IPS DF 19.7 (cell line): ENCODE measurements at places on chromosomes 5 and 9.

GRCh38 chr5:40627706-40628105, 52.0 kb upstream of the PTGER4 start:
- DNase-seq: no peak

GRCh38 chr9:110502842-110503241, 76.7 kb downstream of the SVEP1 start:
- DNase-seq: no peak

GRCh38 chr5:14054965-14055963, 87.9 kb upstream of the TRIO start:
- DNase-seq: no peak

- DNase-seq: no peak
Measured at GRCh38 chr5:176407456-176408251, 8.7 kb downstream of the CLTB start.

DNA sequence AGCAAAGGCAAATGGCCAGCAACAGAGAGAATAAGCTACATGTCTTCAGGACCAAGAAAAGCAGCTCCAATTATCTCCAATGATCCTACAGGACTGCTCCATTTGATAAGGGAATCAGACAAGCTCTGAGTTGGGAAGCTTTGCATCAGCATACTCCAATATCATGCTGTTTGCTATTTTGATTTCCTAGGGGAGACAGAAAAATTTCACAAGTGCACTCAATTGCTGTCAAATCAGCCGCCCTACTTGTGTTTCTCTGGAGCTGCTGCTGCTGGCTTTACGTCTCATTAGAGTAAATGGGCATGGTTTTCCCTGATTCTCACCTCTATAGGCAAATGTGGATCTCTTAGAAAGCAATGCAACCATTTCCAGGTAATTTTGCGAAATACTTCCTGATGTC, 201.7 kb downstream of the PRELID2 start:
- DNase-seq: no peak

- DNase-seq: no peak
Measured at GRCh38 chr9:89850631-89851325, 246.0 kb downstream of the GADD45G start.

GRCh38 chr5:142387024-142387682, 62.3 kb upstream of the SPRY4 start:
- no peak for DNase-seq

DNA sequence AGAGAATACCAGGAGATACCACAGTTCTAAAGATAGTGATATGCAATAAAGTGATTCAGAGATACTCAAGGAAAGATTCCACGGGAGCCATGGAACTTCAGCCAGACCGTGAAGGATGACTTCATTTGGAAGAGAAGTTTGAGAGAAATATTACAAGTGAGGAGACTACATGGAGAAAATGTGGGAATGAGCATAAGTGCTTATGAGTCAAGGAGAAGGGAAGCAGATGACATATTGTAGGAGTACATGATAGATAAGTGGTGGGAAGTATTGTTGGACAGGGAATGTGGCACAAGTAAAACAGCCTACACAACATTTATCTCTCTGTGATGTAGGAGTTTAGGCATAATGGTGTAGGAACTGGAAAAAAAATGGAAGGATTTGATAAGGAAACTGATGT, 122.1 kb upstream of the FBXL17 start:
- DNase-seq: no peak

DNA sequence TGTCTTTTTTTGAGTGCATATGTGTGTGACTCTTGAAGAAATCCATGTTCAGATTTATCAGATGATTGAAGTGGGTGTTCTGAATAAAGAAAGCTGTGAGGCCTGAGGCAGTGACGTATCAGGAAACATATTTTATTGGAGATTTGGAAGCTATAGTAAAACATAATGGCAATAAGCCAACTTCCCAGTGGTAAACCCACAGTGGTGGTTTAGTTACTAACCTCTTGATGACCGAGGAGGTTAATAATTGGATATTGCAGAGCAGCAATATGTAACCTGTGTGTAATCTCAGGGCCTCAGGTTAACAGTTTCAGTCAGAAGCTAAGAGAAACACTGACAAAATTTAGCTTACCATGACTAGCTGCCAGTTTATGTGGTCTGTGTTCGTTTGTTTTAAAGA, 6.9 kb downstream of the RGMB start:
- DNase-seq: no peak

GRCh38 chr5:110663525-110663924, 62.9 kb downstream of the TMEM232 start:
- DNase-seq: no peak

GRCh38 chr5:144205141-144205551, 34.5 kb downstream of the KCTD16 start:
- DNase-seq: no peak

DNA sequence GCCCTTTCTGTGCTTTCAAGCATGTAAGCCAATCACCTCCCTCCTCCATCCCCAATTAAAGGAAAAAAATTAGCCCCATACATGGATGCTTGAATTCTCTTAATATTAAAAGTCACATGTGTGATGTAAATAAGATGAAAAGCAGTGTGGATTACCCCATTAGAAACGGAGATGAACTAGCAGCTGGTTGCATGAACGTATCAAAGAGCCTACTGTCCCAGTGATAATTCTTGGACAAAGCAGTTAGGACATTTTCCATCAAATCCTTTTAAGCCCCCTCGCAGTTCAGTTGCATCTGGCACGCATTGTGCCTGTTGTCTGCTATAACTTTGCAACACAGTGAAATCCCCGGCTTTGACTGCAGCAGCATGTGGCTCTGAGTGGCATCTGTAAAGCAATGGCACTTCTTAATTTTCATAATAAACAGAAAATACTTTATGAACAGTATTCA, 285.6 kb downstream of the FBXL7 start:
- DNase-seq: no peak

GRCh38 chr9:126952205-126952977, 37.8 kb downstream of the RALGPS1 start:
- DNase-seq: no peak

DNA sequence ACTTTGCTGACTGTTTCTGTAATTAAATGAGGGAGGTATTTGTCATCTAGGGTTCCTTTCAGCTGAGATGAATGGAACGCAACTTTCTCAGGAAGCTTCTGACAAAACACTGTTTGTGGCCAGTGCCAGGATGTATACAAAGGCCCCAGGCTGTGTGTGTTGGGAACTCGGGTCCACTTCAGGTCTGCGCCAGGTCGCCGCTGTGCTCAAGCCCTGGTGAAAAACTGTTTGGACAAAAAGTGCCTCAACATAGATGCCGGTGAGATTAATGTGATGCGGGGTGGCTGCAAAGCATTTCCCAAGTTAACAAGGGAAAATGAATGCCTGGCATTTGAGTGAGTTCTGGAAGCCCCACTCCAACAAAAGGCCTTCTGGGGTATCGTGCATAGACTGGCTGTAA, 156.4 kb downstream of the GABBR2 start:
- DNase-seq: no peak

GRCh38 chr5:100693481-100693880, 158.3 kb downstream of the FAM174A start:
- no peak for DNase-seq

GRCh38 chr9:18979367-18979766, 53.6 kb downstream of the SAXO1 start:
- DNase-seq: no peak

DNA sequence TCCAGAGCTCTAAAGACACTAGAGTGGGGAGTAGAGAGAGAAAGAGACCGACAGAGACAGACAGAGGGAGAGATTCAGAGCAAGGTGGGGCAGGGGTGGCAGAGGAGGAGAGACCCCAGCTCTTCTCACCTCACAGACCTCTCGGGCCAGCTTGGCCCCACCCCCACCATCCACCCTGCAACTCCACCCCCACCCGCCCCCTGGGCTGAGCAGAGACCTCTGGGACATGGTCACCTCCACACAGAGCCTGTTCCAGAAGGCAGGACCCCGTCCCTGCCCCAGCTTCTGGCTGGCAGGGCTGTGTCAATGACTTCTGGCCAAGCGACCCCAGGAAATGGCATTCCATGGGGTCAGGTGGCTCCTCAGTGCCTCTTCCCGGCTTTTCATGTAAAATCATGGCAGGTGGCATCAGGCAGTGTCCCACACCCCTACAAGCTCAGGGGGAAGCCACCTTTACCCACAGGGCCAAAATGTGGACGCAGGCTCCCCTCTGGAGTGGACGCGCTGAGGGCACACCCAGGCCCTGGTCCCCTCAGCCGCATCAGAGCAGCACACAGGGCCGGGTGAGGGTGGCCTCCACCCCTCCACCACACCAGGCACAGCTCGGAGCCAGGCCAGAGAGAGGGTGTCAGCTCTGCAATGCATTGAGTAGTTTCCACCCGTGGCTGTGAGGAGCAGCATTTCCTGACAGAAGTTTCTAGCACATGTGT, 131.2 kb upstream of the LPCAT1 start:
- DNase-seq: no peak

GRCh38 chr5:81146031-81146430, 87.1 kb upstream of the CKMT2 start:
- no peak for DNase-seq

DNA sequence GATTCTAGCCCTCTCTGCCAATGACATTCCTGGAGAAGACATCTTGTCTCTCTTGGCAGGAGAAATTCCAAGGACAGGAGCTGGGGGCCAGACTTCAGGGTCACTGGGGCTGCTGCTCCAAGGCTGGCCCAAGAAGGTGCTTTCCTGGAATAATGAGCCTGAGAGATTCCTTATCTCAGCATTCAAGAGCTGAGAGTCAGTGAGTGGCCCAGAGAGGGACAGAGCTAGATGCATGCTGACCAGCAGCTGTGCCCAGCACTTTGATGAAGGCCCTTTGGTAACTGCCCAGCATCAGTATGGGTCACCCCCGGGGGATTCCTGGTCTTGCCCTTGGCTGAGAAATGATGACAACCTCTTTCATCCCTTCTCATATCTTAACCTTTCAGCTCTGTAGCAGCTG, 47.7 kb upstream of the CTNNA1 start:
- DNase-seq: no peak

DNA sequence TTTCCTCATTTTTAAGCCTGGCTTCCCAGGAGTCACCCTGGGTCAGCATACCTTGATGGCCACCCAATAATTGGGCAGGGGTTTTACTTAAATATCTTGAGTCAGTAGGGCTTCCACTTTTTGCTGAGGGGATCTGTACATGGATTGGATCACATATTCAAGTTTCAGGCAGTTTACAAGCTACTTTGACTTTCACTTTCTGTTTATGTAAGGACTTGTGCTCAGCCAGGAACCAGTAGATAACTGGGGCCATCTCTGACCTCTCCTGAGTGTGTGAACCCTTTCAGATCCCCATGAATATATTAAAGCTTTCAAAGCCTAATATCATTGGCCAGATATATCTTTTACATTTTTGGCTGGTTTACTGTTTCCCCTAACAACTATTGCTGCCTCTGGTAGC, 45.1 kb downstream of the SLCO6A1 start:
- no peak for DNase-seq

DNA sequence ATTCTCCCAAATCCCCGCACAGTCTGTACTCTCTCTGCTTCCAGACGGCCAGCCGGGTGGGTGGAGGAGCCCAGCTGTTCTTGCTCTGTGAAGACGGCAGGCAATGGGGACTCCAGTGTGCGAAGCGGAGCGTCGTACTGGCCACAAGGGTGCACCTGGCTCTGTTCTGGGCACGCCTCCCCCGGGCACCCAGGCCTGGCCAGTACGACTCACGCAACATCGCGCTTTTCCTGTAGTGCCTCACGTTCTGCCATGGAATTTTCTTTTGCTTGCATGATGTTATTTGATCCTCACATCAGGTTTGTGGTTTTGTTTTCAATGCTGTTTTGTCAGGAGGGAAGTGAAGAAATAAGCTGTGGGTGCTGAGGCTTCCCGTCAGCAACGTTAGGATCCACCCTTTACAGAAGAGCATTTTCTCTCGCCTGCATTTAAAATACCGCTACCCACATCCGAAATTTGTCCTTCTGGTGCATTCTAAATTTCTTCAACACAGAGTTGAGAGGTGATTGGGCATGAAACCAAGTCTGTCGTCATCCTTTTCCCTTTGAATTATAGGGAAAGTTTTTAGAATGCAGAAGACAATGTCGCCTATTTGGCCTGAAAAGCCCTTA, 311.7 kb downstream of the TRIM36 start:
- no peak for DNase-seq

DNA sequence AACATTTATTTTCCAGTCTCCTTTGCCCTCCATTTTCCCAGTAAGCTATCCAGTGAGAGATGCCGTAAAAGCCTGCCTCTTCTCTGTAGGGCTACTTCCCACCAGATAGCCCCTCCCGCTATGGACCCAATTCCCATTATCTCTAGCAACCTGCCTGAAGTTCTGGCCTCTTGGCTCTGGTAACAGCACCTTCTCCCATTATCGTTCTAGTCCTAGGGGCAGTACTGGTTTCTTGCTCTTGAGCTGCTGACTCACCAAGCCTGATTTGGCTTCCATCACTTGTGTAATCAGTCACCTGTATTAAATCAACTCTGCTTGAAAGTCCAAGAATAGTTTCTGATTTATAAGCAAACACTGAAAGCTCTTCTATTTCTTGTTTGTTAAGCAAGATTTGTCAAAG, 42.8 kb upstream of the PARP8 start:
- no peak for DNase-seq

GRCh38 chr9:26723486-26723885, 169.1 kb downstream of the CAAP1 start:
- peak; percentile 47 for DNase-seq

DNA sequence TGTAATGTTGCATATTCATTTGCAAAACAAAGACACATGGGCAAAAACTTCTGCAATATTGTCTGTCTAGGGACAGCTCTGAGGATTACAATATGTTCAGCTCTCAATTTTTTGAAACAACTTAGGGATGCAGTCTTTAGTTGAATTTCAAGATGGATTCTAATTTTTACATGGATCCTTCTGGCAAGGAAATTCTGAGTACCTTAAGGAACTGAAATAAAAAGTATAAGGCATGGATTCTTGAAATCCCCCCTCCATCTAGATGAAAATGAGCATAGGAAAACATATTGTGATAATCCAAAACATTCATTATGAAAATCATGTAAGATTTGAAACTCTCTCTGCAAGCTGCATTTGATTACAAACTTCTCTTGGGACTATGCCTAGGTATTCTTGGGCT, 568.6 kb downstream of the CETN3 start:
- no peak for DNase-seq

DNA sequence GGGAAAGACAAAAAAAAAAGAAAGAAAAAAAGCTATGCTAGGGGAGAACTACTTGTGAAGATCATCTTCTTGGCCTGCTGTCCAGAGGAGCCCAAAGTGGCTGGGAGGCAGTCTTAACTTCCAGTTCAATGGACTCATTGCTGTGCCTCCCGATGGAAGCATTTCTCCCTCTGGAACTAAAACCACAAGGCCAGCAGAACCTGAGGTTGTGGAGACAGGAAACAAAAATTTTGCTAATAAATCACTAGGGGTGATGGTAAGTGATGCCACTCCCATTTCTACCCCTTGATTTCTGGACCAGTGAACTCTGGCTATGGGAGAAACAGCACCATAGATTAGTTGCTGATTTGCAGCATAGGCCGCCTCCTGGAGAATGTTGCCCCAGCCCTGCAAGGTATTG, 123.4 kb upstream of the NFIL3 start:
- DNase-seq: no peak

GRCh38 chr5:61746831-61747575, 414.9 kb downstream of the ZSWIM6 start:
- DNase-seq: no peak
